Astrocyte of the spinal cord (primary cell): ENCODE measurements at places on chromosomes 16 and 17.

DNA sequence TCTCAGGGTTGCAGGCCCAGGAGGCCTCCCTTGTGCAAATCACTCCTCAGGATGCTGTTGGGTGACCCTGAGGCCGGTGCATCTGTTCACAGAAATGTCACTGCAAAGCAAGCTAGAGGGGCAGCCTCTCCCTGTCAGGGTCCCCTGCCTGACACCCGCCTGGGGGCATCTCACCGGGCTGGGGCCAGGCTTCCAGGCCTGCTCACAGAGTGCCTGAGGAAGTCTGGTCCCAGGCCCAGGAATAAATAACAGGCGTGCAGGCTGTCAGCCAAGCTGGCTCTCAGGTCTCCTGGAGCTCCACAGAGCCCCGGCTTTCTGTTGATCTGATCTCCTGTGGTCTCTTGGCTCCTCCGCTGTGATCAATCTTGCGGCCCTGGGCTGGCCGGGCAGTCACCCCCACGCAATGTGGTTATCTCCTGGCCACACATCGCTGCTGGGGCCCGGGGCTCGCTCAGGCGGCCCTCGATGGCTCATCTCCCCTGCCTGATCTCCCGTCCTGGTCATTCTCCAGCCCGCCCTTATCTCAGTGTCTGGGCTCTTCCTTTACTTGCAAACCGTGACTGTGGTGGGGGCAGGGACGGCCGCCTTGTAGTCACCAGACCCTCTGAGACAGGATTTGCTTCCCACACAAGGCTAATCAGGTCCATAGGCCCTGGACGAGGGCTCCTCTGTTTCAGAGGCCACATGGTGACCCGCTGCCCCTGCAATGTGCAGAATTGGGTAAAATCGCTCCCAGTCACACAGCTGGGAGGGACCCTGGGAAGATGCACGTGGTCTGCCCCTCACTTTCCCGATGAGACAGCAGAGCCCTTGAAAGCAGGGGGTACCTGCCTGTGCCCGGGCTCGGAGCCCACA, 231.2 kb upstream of the GSE1 start:
- peak; percentile 65 for DNase-seq

GRCh38 chr17:66952031-66952524, 12.4 kb upstream of the CACNG4 start:
- peak; percentile 7 for DNase-seq

GRCh38 chr16:88671806-88672205, 8.9 kb upstream of the MVD start:
- no peak for DNase-seq

DNA sequence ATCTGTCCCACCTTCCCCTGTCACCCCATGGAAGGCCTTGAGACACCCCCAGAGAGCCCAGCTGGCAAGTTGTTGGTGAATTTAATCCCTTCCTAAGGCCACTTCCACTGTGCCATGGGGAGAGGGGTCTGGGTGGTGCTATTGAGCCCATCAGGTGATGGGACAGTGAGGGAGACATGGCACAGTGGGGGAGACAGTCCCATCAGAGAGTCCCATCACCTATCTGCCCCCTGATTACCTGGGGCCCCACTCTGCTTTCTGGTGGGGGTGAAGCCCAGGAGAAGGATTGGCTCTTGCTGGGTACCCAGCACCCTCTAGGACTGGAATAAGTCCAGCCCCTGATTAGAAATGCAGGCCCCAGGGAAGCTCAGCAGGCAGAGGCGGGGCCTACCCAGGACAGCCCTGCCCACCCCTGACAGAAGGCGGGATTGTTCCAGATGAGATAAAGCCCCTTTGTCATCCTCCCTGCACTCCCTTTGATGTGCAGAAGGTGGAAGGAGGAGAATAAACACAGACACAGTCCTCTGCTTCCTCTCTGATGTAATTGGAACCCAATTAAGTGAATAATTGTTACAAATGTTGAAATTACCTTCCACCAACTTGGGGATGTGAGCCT, 18.9 kb downstream of the TMEM132E start:
- no peak for DNase-seq

GRCh38 chr16:8867932-8868415, 832 bp downstream of the CARHSP1 start:
- DNase-seq, result peak; percentile 37

- DNase-seq, result no peak
These were observed 44.1 kb upstream of the GRIN2A start for GRCh38 chr16:10226141-10226986.

DNA sequence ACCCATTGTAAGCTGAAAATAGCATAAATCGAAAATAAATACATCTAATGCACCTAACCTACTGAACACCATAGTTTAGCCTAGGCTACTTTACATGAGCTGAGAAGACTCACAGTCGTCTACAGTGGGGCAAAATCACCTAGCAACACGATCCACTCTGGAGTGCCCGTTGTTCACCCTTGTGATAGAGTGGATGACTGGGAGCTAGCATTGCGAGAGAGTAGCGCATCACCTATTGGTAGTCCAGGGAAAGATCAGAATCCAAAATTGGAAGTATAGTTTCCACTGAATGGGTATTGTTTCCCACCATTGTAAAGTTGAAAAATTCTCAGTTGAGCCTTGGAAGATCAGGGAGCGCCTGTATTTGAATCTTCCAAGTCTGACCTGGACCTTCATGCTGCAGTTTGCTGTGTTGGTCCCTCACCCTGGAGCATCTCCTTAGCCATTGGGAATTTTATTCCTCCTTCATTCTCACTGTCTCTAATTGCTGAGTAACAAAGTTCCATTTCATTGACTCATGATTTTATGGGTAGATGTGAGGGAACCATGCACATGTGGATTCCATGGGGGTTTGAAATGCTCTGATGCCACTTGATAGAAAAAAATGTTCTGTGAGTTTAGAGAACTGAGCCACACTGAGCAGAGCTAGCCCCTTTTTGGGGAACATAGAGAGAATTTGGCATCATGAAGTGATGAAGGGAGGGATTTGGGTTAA, 19.6 kb downstream of the AKAP1 start:
- DNase-seq, result peak; percentile 47

- DNase-seq, result peak; percentile 34
These were observed 5.0 kb upstream of the WFIKKN2 start for GRCh38 chr17:50830352-50830751.

- DNase-seq, result no peak
These were observed 94.4 kb downstream of the NLK start for GRCh38 chr17:28136923-28137322.

GRCh38 chr17:55641676-55642081, 81.0 kb downstream of the TMEM100 start:
- peak; percentile 42 for DNase-seq

DNA sequence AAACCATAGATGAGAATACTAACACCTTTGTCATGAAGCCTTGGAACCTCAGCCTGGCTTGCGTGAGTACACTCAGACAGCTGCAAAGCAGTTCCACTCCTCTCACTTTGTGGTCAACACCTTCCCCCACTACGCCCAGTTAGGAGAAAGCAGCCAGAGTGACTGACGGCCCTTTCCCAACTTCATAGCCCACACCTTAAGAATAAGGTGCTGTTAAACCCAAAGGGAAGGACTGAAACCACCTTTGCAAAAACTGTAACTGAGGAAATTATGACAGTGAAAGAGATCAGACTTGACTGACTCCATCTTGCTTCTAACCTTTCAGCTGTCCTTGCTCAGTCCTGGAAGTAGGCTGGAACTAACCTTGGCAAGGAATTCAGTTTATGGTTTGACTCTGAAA, 13.7 kb downstream of the N4BP1 start:
- no peak for DNase-seq

DNA sequence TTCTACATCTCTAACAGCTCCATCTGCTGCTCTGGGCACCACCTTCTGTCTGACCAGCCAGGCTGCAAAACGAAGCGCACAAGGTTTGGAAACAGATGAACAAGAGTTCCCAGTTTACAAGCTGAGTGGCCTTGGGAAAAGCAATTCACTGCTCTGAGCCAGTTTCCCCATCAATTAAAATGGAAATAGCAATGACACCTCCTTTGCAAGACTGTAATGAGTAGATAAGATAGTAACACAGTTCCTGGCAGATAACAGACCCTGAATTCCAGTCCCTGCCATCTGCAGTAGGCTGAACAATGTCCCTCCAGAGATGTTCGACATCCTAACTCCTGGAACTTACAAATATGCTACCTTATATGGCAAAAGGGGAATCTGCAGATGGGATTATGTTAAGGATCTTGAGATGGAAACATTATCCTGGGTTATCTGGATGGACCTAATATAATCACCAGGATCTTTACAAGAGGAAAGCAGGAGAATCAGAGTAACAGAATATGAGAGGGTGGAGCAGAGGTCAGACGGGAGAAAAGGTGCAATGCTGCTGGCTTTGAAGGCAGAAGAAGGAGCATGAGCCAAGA, 27.9 kb downstream of the CPPED1 start:
- DNase-seq, result no peak

- DNase-seq, result no peak
These were observed 55.9 kb downstream of the C17orf67 start for GRCh38 chr17:56777859-56778258.

GRCh38 chr17:38509772-38510420, 81.6 kb downstream of the ARHGAP23 start:
- DNase-seq, result no peak

DNA sequence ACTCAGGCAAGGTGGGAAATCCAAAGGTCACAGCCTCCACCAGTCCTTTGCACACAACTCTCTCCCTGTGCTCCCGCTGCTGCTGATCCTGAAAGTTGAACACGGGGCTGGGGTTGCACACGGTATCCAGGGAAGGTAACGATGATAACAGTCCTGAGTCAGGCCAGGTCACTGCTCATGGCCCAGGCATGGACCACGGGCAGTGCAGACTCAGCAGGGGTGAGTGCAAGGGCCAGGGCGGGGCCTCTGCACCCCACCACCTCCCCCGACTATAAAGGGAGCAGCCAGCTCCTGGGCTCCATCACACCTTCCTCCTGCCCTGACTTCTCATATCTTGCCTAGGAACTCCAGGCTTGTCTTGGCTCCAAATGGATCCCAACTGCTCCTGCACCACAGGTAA, at the start of gene MT1B:
Gene MT1B (plus strand): TSS at position 301 of the 400 bp plus-strand sequence. CDS start 68 bp downstream, at position 369.
- DNase-seq, result no peak

DNA sequence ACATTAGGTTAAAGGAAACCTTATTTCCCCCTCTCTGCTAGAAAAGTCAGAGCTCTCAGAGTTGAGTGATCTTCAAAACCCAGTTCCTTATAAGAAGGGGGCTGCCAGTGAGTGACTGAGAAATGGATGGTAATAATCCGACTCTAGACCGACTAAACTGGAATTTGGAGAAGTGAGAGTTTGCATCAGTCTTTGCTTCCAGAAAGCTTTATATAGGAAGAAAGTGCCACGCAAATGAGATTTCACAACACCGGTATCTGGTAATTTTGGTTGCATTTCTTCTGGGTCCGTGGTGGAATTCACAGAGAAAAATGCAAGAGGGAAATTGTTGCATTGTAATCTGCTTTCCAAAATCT, 271.4 kb downstream of the MAF start:
- no peak for DNase-seq

GRCh38 chr16:2827831-2828520, 2.1 kb upstream of the ZG16B start:
- DNase-seq, result no peak

GRCh38 chr17:4605826-4606225, 21.5 kb downstream of the SMTNL2 start:
- peak; percentile 80 for DNase-seq

GRCh38 chr17:29589524-29590410, at the start of gene GIT1:
TSS of gene GIT1 (minus strand) at chr17:29589648. CDS start at chr17:29589378, 270 bp downstream.
- peak; percentile 82 for DNase-seq

- no peak for DNase-seq
These were observed 858 bp downstream of the MMD start for GRCh38 chr17:55420776-55421178.

- peak; percentile 97 for DNase-seq
These were observed 86.4 kb downstream of the FOXL1 start for GRCh38 chr16:86664522-86665318.

- no peak for DNase-seq
These were observed 37.5 kb upstream of the PHB1 start for GRCh38 chr17:49452201-49452600.

- DNase-seq, result peak; percentile 74
These were observed 522 bp upstream of the VEZF1 start for GRCh38 chr17:57988301-57989250.

DNA sequence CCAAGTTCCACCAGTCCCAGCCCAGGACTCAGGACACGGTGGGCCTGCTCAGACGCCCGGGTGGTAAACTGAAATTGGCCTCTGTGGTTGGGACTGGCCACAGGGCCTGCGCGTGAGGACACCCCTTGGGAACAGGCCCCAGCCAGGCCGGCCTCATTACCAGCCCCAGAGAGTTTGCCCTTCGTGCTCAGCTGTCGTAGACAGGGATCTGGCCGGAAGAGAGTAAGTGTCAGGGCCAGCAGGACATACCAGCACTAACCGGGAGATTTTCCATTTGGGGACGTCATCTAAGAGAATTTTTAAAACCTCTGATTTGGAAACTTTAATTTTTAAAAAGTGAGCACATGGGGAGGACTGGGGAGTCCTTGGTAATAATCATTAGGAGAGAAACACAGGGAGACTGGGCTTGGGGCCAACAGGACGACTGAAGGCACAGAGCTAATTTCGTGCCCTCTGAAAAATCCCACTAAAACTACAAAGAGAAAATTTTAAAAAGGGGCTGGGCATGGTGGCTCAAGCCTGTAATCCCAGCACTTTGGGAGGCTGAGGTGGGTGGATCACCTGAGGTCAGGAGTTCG, 2.4 kb upstream of the RBFOX3 start:
- no peak for DNase-seq

DNA sequence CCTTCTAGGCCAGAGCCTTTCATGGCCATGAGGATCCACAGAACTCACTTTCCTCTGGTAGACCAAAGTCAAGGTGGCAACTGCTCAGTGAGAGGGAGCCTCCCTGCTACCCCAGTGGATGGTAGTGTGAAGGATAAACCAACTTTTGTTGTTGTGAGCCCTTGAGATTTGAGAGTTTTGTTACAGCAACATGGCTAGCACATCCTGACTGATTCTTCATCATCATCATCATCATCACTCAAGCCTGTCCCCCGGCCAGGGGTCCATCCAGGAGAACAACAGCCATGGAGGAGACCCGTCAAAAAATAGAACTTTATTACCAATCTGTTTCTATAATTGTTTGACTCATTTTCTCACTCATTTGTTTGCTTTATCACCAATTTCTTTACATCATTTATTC, 23.7 kb downstream of the RAI1 start:
- DNase-seq, result no peak

- peak; percentile 58 for DNase-seq
These were observed 36.6 kb upstream of the EMP2 start for GRCh38 chr16:10616756-10617640.

- DNase-seq, result no peak
These were observed 80.6 kb downstream of the CA4 start for GRCh38 chr17:60230358-60230757.

GRCh38 chr16:73553941-73554660, 506.2 kb upstream of the ZFHX3 start:
- DNase-seq, result no peak

DNA sequence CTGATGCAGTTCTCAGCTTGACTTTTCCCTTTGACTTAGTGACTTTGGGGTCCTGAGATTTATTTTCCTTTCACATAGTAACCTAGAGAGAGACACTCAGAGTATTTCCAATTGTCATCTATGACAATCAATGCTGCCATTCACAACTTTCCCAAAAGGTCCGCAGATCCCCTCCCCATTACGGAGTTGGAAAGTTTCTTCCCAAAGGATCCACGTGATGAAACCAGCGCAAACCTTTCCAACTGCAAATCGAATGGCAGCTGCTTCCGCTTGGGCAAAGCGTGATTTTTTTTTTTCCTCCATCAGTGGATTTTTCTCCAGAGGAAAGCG, 538 bp upstream of the FCSK start:
- no peak for DNase-seq
